Naive thymus-derived CD4-positive, alpha-beta T cell (primary cell): ENCODE measurements at places on chromosomes 1 and 21. TPM values are rescaled to one million over a fixed set of nuclear protein-coding genes. Genes with fewer than 3 reads are reported as not detected.

GRCh38 chr1:81695741-81696140 is 105.0 kb upstream of the ADGRL2 start:
- no peak for DNase-seq

DNA sequence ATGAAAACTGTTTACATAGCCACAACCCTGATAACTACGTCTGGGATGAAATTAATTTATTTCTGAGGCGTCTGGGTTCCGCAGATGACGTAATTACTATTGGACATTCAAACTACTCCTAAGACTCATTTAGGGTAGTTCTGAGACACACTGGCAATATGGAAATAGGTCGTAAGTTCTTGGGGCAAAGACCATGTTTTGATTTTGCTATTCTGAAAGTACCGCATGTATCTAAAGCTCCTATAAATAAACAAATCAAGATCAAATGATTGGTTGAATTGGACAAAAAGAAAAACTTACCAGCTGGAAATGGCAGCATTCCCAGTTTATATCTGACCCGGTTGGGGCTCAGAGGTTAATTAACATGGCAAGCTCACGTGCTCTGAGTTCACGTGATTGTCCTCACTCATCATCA is 74.3 kb downstream of the DHRS3 start:
- DNase-seq = no peak

GRCh38 chr1:204889681-204890383 is 19.2 kb downstream of the NFASC start:
- no peak for DNase-seq

DNA sequence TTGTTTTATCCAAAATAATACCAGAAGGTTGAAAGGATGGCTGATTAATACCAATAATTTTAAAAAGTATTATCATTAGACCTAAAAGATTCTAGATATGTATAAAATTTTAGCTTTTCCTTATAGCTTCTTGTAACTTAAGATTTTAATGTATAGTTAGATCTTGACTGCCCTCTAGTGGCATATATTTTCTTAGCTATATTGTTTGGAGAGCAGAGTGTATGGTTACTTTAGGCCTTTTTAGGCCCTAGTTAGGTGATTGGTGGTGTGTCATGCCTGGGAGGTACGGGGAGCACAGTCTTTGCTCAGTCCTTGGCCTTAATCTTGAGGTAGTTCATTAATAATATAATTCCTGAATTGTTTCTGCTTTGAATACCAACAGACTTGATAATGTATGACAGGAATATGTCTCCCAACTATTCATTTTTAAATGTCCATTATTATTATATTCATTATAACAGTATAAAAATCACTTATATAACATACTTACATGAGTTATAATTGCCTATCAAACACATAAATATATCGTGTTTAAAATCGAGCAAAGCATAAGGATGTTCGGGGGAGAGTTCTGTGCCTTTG is 328.4 kb downstream of the ZP4 start:
- peak; percentile 32 for DNase-seq

- DNase-seq = no peak
Observed at GRCh38 chr21:33312121-33312520, 12.6 kb upstream of the IFNAR1 start.

ILDR2 gene
- total RNA-seq = 9.3 and 10.0 TPM in 2 replicates

- peak; percentile 45 for DNase-seq
Observed at GRCh38 chr1:89608984-89609725, 23.8 kb upstream of the LRRC8C start.

NEGR1 gene
- total RNA-seq = not detected in 2 replicates

DNA sequence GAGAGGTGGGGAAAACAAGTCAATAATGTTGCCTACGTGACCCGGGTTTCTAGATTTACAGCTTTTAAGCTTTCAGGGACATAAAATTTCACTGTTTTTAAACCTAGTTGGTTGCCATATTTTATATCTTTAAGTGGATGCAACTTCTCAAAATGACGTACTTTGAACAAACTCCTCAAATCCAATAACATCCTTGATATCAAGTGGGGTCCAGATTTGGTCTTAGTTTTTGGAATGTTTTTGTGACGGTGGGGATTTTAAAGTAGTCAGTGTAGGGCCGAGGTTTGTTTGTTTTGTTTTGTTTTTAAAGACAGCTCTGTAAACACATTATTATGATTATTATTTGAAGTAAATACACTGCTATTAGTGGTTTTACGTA is 453 bp downstream of the CDKN2C start:
- no peak for DNase-seq

GRCh38 chr21:34912022-34912945 is 136.8 kb downstream of the RUNX1 start:
- DNase-seq = no peak

DNA sequence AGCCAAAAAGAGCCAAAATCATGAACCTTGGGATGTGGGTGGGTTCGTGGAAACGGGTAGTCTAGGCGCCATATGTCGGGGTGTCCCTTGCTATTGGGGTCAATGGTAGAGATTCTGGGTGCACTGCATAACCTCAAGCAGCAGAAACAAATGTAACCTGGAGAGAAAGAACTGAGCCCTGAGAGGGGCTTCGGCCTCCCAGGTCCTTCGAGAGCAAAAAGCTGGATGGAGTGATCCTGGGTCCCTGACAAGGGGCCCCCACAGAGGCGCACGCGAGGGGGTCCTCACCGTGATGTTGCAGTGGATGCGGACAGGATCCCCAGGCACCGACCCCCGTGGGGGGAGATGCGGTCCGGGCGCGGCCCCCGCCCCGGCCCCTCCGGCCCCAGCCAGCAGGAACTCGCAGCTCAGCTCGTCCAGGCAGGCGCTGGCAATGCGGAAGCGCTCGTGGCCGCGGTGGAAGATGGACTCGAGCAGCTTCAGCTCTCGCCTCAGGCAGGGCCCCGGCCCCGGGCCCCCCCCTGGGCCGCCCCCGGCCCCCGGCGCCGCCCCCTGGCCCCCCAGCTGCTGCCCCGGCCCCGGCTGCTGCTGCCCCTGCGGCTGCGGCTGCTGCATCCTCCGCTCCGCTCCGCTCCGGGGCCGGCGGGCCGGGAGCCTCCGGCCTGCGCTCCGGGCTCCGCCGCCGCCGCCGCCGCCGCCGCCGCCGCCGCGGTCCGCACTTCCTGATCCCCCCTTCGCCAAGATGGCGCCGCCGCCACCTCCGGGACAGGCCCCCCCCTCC is at the start of gene UBE2Q1:
TSS of gene UBE2Q1 (minus strand) at position 724 of the 781 bp plus-strand sequence. CDS start at position 615, 109 bp downstream.
- DNase-seq = peak; percentile 26

FCRL2 gene
- 3.2 TPM for total RNA-seq
